ENCODE measurements at places on chromosomes 5 and 9.

DNA sequence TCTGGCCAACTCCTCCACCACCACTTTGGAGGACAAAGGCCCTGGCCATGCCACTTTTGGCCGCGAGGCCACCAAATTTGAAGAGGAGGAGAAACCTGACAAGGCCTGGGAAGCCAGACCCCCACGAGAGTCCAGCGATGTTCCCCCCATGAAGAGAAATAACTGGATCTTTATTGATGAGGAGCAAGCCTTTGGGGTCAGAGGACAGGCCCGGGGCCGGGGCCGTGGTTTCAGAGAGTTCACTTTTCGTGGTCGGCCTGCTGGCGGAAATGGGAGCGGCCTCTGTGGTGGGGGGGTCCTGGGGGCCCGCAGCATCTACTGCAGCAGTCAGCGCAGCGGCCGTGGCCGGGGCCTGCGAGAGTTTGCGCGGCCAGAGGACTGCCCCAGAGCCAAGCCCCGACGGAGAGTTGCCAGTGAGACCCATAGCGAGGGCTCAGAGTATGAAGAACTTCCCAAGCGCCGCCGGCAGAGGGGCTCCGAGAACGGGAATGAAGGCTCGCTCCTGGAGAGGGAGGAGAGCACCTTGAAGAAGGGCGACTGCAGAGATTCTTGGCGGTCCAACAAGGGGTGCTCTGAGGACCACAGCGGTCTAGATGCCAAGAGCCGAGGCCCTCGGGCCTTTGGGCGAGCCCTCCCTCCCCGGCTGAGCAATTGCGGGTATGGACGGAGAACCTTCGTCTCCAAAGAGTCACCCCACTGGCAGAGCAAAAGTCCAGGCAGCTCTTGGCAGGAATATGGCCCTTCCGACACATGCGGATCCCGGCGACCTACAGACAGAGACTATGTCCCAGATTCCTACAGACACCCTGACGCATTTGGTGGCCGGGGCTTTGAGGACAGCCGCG, 27.4 kb upstream of the POMT1 start:
- DNase-seq = no peak

- DNase-seq = no peak
These were observed 13.1 kb downstream of the GOLGA2 start for GRCh38 chr9:128262687-128263086.

- no peak for DNase-seq
These were observed 408.0 kb downstream of the EBF1 start for GRCh38 chr5:158691631-158692255.

DNA sequence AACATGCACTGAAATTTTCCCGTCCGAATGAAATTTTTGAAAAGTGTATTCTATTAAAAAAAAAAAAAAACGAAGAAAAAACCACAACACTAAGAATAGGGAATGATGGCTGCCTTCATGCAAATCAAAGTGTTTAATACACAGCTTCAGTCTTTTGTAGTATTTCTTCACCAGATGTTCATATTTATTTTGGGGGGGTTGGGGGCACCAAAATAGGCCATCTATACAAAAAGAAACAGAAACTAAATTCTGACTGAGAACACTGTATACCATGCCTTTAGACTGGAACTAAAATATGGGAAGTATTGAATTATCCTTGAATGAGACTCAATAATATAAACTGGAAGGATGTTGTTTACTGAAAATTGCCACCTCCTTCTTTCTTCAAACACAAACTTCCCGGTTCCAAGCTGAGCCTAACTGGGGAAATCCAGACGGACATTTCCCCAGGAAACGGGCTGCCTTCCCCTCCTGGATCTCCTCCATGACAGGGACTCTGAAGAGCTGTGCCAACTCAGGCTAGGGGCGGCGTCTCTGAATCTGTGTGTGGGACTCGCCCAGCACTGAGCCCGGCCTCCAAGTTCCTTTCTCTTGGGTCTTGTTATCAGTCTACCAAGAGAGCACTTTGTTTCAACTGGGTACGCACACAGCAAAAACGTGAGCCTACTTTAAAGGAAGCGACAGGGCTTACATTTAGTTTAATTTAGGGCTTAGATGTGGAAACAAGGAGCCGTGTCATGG, 511.3 kb upstream of the ADAMTS16 start:
- DNase-seq = no peak

DNA sequence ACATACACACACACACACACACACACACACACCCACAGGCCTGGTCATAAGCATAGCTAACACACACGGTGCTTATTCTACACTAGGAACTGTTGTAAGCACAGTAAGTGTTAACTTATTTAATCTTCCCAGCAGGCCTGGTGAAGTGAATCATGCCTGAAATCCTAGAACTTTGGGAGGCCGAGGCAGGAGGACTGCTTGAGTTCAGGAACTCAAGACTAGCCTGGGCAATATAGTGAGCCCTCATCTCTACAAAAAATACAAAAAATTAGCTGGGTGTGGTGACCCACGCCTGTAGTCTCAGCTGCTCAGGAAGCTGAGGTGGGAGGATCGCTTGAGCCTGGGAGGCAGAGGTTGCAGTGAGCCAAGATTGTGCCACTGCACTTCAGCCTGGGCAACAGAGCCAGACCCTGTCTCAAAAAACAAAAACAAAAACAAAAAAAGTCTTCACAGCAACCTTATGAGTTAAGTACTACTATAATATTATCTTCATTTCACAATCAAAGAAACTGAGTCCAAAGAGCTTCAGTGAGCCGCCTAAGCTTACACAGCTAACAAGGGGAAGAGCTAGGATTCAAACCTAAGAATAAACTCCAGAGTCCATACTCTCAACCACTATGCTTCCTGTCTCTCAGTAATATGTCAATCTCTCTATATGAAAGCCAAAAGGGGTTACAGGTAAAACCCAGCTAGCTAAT, 2.3 kb downstream of the MEGF9 start:
- no peak for DNase-seq

GRCh38 chr5:114054594-114054993, 307.3 kb upstream of the KCNN2 start:
- DNase-seq = no peak

- DNase-seq = no peak
These were observed 25.2 kb upstream of the ADAMTS6 start for GRCh38 chr5:65506961-65507360.

GRCh38 chr9:135098400-135099105, 11.1 kb downstream of the OLFM1 start:
- DNase-seq = no peak

DNA sequence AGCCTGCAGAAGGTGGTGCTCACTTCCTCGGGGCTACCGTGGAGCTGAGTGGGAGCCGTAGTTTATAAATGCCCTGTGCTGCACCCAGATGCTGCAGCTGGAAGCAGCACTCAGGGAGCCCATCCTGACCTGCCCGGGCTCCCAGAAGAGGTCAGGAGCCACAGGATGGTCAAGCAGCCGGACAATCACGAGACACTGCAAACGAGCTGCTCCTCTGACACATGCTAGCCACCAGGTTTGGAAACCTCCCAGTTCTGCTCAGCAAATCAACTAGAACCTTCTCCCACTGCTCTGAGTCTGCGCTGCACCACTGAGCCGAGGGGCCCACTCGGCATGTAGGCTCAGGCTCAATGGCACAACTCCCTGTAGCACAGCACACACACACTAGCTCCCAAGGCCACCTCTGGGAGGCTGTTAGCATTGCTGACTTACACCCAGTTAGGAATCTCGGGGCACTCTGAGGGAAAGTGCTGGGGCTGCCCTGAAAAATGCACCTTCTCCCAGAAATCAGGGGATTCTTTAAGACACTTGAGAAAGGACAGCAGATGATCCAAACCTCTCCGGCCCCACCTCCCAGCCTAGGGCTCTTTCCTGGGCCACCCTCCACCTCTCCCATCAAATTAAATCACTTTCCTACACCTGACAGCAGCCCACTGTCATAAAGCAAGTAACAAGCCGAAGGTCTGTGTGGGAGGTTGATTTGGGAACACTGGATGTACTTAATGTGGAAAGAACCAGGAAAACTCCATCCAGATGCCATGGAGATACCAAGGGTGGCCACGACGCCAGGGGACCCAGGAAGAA, 59.1 kb downstream of the PSMB7 start:
- DNase-seq = no peak
